Right ventricle myocardium superior (tissue), 1 donor: ENCODE measurements at places on chromosomes 4 and X. TPM values are rescaled to one million over a fixed set of nuclear protein-coding genes. Genes with fewer than 3 reads are reported as not detected.
A peak's percentile ranks its signal among the peaks of the same experiment; 100 is the strongest.

Gene NOX1
- total RNA-seq: not detected

Gene MAGEB10
- not detected for total RNA-seq

Gene CYSLTR1
- 0.81 TPM for total RNA-seq

Gene PLS3
- 35.0 TPM for total RNA-seq

- DNase-seq: no peak
These were observed 34.1 kb upstream of the MXD4 start for GRCh38 chr4:2295900-2296442.

DNA sequence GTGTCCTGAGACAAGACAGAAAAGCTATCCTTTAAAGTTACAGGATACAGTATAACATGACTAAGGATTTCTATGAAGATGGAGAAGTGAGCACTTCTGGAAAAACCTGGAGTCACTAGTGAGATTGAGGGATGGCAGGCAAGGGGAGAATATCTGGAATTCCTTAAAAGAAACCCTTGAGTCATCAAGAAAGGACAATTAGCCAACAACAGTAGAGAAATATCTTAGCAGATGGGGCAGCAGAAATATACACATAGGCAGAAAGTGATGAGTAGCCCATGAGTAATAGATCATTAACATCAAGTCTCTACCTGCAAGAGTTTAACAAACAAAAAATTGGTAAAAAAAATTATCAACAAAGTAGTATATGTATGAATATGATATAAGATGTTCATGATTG, 858.8 kb upstream of the FRG1 start:
- DNase-seq: no peak

GRCh38 chrX:19373351-19373891, 29.7 kb downstream of the PDHA1 start:
- DNase-seq: no peak

DNA sequence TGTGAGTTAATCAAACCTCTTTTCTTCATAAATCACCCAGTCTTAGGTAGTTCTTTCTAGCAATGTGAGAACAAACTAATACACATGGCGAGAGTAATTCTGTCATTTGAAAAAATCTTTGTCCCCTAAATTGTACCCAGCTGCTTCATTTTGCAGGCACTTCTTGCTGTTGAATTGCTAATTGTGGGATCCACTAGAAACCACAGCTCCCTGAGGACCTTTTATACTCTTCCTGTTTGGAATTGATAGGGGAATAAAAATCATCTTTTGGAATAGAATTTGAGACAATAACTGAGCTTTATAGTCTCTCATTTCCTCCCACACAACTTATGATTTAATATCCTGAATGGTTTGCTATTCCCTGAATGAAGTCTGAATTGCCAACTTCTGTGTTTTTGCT, 170.2 kb downstream of the PACRGL start:
- DNase-seq: no peak

DNA sequence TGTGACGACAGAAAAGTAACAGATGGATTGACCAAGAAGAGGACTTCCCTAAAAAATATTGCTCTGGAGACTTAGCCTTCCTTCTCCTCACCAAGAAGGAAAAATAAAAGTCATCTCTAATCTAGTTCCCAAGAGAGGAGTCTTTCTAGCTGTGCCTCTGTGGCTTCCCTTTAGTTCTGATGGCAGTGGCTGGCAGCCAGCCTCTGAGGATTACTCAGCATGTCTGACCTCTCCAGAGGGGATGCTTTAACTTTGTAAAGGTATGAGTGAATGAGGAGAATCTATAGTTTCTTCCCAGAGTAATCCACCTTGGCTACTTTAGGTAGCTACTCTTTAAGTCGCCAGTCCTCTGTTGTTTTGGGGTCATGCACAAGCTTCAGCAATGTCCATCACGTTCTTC, 163.9 kb upstream of the KIT start:
- DNase-seq: no peak

DNA sequence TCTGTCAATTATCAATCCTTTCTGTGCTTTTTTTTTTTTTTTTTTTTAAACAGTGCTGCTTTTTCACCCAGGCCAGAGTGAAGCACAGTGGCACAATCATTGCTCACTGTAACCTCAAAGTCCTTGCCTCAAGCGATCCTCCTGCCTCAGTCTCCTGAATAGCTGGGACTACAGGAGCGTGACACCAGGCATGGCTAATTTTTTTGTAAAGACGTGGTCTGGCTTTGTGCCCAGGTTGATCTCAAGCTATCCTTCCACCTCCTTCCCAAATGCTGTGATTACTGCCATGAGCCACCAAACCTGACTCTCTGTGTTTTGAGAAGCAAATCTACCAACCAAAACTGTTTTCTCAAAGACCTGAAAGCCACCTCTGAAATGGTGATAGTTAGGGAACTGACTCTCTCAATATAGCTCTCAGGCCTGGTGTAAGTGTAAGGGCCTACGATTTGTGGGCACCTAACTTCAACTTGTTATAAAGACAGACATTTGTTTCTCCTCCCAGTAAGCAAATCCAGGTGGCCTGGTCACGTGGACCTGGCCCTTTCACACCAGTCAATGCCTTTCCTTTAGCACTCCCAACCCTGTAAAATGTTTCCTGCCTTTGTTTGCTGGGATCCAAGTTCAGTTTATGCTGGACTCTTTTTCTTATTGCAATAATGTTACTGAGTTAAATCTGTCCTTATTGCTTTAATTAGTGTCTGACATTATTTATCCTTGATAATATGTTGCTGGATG, 2015.9 kb downstream of the PCDH7 start:
- no peak for DNase-seq

DNA sequence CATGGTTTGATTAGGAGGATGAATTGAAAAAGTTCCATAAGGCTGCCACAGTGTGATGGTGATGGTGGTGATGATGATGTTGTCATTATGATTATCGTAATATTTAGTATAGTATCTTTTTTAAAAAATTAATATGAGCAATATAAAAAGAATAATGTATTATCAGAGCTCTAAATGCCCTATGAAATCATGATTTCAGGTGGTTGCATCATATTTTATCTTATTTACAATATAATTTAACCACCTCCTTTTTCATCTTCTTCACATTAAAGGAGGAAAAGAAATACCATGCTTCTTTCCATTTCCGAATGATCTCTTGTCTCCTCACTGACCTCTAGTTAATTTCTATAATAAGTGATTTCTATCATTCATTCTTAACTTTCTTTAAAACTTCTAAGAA, 225.9 kb downstream of the RAPGEF2 start:
- no peak for DNase-seq

- no peak for DNase-seq
These were observed 270.2 kb upstream of the SMIM31 start for GRCh38 chr4:164483711-164484110.

- DNase-seq: peak; percentile 58
These were observed 556.7 kb upstream of the BOD1L1 start for GRCh38 chr4:14184265-14184664.

DNA sequence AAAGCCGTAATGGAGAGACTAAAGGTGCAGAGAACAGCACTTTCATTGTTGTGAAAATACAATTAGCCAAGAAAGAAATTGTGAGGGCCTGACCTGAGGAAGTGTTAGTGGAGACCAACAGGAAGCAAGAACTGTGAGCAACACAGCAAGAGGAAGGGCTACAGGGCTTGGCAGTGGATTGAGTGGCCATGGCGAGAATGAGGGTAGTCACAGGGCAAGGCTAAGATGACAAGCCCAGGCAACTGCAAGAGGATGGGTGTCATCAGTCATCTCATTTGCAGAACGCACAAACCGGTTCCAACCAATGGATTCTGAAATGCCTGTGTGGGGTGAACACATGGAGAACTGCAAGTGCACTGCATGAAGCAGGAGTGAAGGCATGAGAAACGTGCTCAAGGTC, 3.6 kb downstream of the SLC10A6 start:
- DNase-seq: no peak
